ENCODE measurements at places on chromosomes 1 and 21.

DNA sequence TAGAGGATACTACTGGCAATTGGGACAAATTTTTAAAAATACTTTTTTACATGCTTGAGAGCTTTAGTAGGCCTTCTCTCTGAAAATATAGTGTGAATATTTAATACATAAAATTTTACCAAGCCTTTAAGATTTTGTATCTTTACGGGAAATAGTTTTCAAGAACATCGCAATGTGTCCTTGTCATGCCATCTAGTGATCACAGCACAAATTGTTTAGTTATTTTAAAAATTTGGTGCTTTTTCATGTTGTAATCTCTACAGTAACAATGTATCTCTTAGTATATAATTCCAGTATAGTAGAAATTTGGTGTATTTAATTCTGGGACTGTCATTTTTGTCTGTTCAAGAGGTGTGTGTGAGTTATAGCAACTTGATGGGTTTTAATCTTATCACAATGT is 6.7 kb downstream of the CDC7 start:
- DNase-seq: no peak

DNA sequence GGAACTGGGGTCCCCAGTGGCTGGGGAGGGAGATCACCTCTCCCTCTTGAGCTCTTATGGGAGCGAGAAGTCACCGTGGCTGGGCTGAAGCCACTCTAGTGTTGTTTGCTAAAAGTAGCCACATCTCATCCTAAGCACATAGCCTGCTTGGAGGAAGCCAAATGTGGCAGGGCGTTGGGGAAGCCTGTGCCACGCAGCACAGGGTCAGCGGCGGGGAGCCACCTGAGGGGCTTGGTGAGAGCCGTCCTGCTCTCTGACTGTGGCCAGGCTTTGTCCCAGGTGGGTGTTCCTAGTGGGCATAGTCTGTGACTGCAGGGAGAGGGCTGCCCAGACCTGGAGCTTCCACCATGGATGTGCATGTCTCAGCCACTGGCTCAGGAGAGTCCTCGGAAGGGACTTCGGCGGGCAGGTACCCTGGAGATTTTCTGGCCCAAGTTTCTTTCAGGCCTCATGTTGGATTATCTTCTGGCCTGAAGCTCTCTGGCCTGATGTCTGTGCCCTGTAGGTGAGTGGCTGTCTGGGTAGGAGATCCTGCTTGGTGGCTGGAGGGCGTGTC is 38.9 kb downstream of the MORN1 start:
- DNase-seq: peak; percentile 50

DNA sequence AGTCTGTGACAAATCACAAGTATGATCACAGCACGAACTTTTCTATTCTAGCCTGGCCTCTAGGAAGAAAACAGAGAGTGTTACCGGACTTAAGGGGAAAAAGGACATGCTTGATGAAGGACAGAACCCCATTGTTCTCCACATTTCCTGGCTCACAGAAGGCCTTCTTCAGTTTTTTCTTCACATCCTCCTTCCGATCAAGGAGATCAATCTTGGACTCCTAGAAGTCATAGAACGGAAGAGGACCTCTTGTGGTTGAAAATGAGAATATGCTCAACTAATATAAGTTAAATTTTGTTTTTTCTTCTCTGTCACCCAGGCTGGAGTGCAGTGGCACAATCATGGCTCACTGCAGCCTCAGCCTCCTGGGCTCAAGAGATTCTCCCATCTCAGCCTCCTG is 30.3 kb downstream of the YARS1 start:
- DNase-seq: no peak

DNA sequence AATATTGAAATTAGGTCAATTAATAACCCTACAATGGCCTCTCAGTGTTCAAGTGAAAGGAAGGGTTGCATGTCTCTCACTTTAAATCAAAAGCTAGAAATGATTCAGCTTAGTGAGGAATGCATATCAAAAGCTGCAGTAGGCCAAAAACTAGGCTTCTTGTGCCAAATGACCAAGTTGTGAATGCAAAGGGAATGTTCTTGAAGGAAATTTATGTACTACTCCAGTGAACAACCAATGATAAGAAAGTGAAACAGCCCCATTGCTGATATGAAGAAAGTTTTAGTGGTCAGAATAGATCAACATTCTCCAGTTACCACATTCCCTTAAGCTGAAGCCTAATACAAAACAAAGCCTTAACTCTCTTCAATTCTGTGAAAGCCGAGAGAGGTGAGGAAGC is 10.0 kb downstream of the MAEL start:
- no peak for DNase-seq

GRCh38 chr1:119002028-119002686 is 14.0 kb upstream of the TBX15 start:
- DNase-seq: no peak

GRCh38 chr1:64472040-64472376 is 2.1 kb downstream of the CACHD1 start:
- no peak for DNase-seq

GRCh38 chr1:80892539-80892938 is 908.2 kb upstream of the ADGRL2 start:
- no peak for DNase-seq

DNA sequence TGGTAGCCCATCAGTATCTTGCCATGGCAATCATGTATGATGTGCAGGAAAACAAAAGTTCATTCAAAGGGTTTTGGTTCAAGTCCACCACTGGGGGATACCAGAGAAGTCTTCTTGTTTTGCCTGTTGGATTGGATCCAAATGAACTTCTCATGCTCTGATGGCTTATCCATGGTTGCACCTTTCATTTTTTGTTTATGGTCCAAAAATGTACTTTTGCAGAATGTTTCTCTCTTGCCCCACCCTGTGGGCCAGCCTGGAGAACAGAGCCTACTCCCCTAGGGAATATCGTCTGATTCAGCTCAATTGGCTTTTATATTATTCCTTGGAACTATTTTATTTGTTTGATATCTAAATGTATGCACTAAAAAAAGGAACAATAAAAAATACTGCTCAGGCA is 20.1 kb upstream of the CLCA1 start:
- no peak for DNase-seq
